ENCODE measurements at places on chromosomes 11 and 22.

DNA sequence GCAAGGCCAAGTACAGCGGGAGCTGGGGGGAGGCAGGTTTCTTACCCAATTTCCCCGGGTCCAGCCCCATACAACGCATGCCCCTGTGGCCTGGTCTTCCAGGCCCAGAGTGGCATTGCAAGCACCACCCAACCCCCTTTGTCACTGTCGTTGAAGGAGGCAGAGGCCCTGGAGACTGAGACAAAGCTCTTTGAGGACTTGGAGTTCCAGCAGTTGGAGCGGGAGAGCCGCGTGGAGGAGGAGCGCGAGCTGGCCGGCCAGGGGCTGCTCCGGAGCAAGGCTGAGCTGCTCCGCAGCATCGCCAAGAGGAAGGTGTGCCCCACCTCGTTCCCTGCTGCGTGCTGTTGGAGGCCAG is 27.8 kb downstream of the PHLDB1 start:
- DNase-seq, result no peak

DNA sequence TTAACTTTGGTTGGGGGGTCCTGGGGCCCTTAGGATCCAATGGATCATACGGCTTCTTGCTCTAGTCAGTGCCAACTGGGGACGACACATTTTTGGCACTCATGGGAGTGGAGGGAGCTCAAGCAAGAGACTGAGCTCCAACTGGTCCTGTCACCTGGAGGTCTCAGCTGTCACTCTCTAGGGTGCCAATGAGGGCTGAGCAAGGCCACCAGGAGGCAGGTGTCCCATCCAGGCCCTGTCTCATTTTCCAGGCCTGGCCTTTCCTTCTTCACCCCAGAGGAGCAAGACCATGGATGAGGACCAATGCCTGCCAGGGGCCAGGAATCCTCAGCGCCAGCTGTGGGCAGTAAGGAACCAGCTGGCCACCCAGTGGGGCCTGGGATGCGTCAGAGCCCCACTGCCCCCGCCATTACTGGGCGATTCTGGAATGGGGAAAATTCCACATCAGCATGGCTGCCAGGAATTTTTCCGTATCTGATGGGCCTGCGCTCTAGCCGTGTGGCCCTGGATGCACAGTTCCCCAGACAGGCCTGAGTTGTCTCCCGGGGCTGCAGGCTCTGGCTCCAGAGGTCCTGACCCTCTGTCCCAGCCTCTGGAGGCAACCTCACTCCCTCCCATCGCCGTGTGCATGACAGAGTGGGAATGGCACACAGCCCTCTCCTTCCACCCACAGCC is 669 bp upstream of the GAL3ST1 start:
- no peak for DNase-seq

GRCh38 chr11:937841-938261 is 12.2 kb downstream of the AP2A2 start:
- no peak for DNase-seq

DNA sequence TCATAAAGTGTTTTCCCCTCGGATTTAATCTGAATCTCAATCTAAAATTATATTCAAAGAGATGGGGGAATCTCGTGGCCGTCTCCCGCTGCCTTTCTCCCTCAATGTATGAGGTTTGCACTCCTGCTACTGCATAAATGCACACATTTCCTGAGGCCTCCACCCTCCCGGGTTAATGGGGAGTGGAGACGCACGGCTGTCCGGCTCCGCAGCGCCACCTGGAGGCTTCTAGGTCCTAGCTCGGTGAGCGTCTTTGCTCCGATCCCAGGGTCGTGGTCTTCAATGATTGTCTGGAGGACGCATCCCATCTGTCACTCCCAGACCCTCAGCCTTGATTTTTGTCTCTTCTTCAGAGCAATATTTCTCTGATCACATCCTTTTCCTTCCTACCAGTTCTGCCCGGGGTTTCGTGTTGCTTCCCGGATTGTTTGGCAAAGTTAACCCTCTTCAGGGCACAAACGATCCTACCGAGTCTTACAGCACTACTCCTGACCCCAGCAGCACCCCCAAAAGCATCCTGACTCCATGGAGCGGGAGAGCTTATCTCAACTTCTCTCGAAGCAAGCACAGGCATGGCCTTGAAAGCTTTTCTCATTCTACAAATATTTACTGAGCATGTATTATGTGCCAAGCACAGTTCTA is at the start of gene LMO1:
TSS of gene LMO1 (minus strand) at position 110 of the 642 bp plus-strand sequence. CDS start 516 bp downstream, outside the sequence.
- DNase-seq, result peak; percentile 84

- DNase-seq, result no peak
These were observed 31.9 kb downstream of the POU2AF1 start for GRCh38 chr11:111347002-111347722.

- no peak for DNase-seq
These were observed 8.9 kb downstream of the LTO1 start for GRCh38 chr11:69666261-69666660.

GRCh38 chr11:127023991-127024390 is 23.4 kb upstream of the KIRREL3 start:
- no peak for DNase-seq

- no peak for DNase-seq
These were observed 408.5 kb downstream of the OPCML start for GRCh38 chr11:133123796-133124195.

GRCh38 chr11:13136272-13136596 is 127.1 kb downstream of the RASSF10 start:
- no peak for DNase-seq

GRCh38 chr22:48407256-48407955 is 1420.3 kb downstream of the BRD1 start:
- DNase-seq, result no peak

DNA sequence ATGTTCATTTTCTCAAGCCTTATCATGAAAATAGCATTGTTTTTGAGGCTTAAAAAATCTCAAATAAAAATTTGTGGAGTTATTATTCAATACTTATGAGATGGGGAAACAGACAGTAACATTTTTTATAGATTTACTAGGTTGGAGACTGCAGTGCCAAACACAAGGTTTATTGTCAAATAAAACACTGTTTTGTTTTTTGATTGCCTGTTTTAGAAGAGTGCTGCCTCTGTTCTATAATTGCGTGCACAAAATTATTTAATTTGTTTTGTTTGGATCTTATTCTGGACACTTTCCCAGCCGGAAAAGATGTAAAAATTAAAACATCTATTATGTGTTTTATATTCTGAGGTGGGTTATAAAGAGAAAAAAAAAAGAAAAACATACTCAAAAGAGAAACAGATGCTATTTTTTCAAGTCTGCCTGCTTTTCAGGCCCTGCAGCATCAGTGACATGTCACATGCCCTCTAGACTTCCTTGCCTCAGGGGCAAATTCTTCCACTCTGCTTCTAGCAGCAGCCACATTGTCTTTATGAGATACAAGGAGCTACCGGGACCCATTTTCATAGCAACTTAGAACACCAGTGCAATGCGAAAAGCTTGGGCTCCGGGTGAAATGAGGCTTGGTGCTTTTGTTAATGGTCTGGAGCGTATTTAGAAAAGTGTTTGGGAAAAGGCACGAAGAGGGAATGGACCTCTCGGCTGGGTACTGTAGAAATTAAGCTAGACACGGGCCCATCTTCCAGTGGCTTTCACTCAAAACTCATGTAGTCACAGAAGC is 77.5 kb downstream of the EFCAB6 start:
- no peak for DNase-seq

GRCh38 chr11:118068206-118068944 is 8.5 kb upstream of the TMPRSS4 start:
- DNase-seq, result no peak

DNA sequence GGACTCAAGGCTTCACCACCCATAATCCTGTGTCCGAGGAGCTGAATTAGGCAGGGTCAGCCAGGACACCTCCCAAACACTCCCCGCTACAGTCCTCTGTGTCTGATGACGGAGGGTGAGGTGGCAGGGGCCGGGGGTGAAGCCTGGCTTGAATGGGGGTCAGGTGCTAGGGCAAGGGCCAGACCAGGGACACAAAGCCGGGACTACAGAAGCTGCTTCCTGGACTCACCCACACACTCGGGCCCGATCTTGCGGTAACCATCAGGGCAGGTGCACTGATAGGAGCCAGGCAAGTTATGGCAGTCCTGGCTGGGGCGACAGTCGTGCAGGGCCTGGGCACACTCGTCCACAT is 2.3 kb downstream of the EFEMP2 start:
- no peak for DNase-seq

GRCh38 chr11:2186669-2187279 is 15.2 kb upstream of the TH start:
- peak; percentile 44 for DNase-seq

- peak; percentile 97 for DNase-seq
These were observed 12.2 kb downstream of the PHLDB1 start for GRCh38 chr11:118619444-118620197.

GRCh38 chr11:2304506-2305139 is 2.8 kb downstream of the TSPAN32 start:
- DNase-seq, result no peak

- no peak for DNase-seq
These were observed 688.1 kb downstream of the BRD1 start for GRCh38 chr22:49139492-49140151.

DNA sequence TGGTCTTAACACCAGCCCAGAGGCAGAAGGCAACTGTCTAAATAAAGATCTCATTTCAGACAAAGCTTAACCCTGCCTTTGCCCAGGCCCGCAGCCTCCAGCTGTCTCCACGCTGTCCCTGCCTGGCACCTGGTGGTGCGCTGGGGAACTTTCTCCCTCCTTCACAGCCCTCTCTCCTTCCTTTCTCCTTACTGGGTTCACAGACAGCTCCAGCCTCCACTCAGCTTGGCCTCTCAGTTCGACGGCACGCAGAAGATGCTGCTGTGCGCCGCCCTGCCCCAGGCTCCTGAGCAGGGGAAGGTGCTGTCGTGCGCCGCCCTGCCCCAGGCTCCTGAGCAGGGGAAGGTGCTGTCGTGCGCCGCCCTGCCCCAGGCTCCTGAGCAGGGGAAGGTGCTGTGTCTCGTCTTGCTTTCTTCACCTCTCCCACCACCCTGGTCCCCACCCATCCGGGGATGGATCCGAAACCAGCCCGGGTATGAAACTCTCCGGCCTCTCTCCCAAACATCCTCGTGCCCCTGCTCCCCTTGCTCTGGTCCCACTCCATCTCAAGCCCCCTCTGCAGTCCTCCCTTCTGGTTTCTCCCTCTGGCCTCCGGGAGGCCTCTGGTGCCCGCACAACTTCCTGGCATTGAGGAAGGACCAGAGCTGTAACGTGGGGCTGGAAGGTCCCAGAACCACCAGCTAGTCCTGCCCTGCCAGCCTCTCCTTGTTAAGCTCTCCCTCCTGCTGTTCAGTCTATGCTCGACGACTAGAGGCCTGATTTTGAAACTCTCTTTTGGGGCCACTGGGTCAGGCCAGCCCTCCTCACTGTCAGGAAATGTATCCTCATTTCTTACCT is 22.9 kb upstream of the JAM3 start:
- no peak for DNase-seq

- no peak for DNase-seq
These were observed 33.1 kb upstream of the SPON1 start for GRCh38 chr11:13929395-13929891.

DNA sequence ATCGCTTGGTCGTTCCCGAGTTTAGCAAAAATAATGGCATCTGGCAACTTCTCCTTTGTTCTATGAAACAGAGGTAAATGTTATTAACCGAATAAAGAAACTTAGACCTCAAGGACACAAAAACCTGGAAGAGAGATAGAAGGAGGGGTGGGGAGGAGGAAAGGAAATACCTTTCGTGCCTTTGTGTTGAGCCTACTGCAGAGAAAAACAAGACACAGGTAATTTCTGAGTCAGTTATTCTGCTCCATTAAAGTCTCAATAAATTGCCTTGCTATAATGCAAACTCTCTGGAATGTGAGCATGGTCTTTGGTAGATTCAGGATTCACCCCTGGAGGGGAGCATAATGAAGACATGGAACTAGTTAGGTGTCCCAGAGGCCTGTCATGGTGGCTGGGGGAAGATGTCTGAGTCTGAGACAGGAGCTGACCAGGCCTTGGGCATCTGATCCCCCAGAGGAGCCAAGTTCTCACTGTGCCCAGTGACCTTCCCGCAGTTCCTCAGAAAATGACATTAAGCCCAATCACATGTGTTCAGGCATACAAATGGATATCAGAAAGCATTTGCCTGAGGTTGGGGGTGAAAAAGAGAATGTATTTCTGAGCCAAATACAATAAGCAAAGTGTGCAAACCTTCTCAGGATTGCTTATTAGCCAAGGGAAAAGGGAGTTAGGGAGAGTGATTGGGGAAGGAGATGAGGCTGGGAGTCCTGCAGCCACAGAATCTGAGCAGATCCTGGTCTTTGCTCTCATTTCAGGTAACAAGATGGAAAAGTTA is 72.6 kb upstream of the CADM1 start:
- no peak for DNase-seq

GRCh38 chr11:64090806-64091516 is 55.2 kb downstream of the FLRT1 start:
- DNase-seq, result peak; percentile 52

GRCh38 chr11:46294365-46295309 is 17.2 kb downstream of the CREB3L1 start:
- DNase-seq, result no peak

GRCh38 chr11:115075356-115075755 is 397.0 kb downstream of the NXPE2 start:
- DNase-seq, result no peak

DNA sequence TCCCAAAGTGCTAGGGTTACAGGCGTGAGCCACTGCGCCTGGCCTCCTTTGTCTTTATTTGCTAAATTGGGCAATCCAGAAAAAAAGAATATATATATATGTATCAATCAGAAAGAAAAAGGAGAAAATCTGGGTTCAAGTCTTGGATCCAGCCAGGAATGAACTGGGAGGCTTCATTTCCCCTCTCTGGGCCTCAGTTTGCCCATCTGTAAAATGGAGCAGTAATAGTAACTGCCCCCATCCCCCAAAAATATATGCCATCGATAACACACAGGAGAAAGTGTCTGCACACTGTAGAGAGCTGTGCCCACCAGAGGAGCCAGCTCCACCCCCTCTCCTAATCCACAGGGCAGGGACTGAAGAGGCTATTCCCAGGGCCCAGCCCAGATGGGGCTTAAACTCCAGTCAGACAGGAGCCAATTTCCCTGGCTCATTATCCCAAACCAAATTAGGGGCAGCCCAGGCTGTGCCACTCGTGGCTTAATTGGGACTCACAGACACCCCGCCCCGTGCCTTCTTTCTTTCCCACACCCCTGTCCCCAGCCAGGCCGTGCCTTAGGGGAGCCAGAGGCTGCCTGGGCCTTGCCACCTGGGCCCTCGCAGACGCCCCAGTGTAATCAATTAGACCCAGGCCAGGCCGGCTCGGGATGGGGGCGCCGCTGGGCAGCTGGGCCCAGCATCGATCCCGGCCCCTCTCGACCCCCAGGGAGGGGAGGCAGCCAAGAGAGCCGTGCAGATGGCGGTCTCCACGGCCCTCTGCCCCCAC is 171.5 kb downstream of the MN1 start:
- DNase-seq, result no peak

Data from inflammatory macrophage treated with lipopolysaccharide for 1 hour (primary cell).